A549 treated with DMSO at 1 μM for 4 hours (cell line): ENCODE measurements at places on chromosomes 4 and X. TPM values are rescaled to one million over a fixed set of nuclear protein-coding genes. Genes with fewer than 3 reads are reported as not detected.

SYP gene
- total RNA-seq = 2.6 to 3.4 TPM (median 3.1 TPM) in 5 replicates

GYG2 gene
- total RNA-seq = 4.2 to 5.2 TPM (median 4.6 TPM) in 5 replicates

LRRC66 gene
- 0.07 to 0.18 TPM (median 0.09 TPM) in 5 replicates for total RNA-seq

CCSER1 gene
- not detected in 5 replicates for total RNA-seq

NR3C2 gene
- 0.02 TPM in 1 of 5 replicates, not detected in the others for total RNA-seq

CPE gene
- total RNA-seq = 1.3 to 1.6 TPM (median 1.4 TPM) in 5 replicates

RAB41 gene
- total RNA-seq = not detected in 5 replicates

FRMPD3 gene
- total RNA-seq = 0.09 to 0.15 TPM (median 0.13 TPM) in 5 replicates

PRDM5 gene
- 3.6 to 5.2 TPM (median 4.5 TPM) in 5 replicates for total RNA-seq

BMX gene
- total RNA-seq = not detected in 5 replicates

PAK3 gene
- total RNA-seq = 0.05 to 0.17 TPM in 2 of 5 replicates, not detected in the others

CSN2 gene
- not detected in 5 replicates for total RNA-seq
